ENCODE measurements at places on chromosomes 12 and 14.

GRCh38 chr14:105333613-105334364 is 19.2 kb downstream of the PACS2 start:
- no peak for DNase-seq

DNA sequence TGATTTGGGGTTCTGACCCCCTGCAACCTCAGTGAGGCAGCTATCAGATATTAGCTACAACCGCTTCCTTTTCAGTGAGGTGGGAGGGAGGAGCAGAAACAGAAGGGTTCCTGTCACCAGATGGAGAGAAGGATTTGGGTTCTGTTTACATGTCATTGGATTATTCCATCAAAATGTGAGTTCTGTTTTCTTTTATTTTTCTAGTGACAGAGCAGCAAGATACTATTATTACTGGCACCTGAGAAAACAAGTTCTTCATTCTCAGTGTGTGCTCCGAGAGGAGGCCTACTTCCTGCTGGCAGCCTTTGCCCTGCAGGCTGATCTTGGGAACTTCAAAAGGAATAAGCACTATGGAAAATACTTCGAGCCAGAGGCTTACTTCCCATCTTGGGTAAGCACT is 52.8 kb downstream of the FRMD6 start:
- no peak for DNase-seq

- no peak for DNase-seq
Measured at GRCh38 chr12:121010860-121011259, 5.4 kb downstream of the C12orf43 start.

DNA sequence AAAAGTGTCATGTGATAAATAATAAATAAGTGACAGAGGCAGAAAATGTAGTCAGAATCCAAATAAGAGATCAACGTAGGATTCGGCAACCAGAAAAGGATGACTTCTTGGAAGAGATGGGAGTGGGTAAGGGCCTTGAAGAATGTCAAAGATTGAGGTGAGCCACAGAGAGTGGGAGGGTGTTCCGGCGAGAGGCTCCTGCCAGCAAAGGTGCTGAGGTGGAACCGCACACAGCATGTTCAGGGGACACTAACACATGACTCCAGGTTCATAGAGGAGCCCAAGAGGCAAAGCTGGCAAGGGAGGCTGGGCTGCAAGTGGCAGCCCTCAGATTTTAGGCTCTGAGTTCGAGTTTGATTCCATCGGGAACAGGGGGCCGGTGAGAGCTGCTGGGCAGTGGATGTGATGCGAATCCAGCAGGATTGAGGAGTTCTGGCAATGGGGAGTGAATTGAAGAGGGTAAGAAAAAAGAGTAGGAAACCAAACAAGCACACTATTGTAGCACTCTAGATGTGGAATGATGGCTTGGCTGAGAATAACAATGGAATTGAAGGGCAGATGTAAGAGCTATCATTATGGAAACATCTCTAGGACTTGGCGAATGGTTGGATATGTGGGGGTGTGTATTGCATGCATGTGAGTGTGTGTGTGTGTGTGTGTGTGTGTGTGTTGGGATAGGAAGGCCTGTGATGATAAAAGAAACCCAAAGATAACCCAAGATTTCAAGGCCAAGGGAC is 36.5 kb downstream of the LRRC74A start:
- no peak for DNase-seq

DNA sequence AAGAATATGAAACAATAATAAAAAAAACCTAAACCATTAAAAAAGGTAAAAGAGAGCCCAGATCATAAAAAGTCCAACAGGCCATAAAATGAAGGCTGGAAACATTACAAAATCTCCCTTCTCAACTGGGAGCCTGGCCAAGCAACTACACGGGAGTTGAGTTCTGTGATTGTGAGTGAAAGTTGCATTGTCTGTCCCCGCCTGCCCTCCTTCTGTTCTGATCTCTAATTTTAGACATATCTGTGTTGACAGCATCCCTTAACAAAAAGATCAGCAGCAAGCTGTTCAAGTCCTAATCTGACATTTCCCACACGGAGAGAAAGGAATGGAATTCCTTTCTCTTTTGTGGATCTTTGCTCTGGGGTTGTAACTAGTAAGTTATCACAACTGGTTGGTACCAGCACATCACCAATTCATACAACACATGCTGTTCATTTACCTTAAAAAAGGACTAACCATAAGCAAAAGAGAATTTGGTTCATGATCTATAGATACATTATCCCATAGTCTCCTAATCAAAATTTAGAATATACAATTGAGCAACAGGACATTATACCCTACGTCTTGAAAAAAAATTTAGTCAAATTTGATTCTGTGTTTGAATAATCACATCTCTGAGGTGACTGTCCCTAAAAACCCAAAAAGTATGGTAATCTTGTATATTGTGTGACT is 205.1 kb upstream of the GZMB start:
- no peak for DNase-seq

DNA sequence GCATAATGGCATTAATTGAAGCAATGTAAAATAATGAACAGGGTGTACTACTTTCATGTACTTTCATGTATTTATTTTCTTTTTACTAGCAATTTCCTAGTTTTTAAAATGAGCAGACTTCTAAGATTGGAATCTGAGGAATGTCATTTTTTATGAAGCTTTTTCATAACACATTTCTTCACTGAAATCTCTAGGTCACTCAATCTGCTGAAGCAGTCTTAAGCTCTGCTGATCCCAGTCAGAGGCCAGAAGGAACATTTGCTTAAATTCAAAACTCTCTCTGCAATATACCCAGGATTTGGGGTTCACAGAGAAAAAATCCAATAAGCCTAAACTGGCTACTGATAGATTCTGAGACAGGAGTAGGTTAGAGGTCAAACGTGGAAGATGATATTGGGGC is 73.6 kb upstream of the CNTN1 start:
- DNase-seq = no peak

- DNase-seq = no peak
Measured at GRCh38 chr14:101878211-101878821, 86.1 kb upstream of the DYNC1H1 start.

GRCh38 chr14:21308132-21308478 is 28.2 kb downstream of the RPGRIP1 start:
- no peak for DNase-seq

GRCh38 chr14:97251491-97252155 is 454.4 kb downstream of the VRK1 start:
- DNase-seq = peak; percentile 31

GRCh38 chr12:39780411-39780912 is 160.9 kb upstream of the ABCD2 start:
- no peak for DNase-seq

DNA sequence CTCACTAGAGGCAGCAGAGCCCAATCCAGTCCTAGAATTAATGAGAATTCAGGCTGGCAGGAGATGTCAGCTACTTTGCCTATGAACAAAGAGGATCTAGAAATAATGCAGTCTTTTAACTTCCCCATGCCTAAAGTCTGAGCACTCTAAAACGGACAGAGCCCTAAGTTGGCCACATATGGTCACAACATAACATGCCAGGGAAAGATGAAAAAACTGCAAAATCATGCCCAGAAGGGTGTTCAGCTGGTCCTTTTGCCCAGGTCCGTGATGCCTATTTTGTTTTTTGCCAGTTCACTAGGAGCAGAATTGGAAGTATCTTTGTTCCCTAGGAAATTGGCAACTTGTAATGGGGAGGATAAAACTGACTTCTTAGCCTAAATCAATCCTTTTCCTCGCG is 20.3 kb upstream of the LMNTD1 start:
- DNase-seq = no peak

DNA sequence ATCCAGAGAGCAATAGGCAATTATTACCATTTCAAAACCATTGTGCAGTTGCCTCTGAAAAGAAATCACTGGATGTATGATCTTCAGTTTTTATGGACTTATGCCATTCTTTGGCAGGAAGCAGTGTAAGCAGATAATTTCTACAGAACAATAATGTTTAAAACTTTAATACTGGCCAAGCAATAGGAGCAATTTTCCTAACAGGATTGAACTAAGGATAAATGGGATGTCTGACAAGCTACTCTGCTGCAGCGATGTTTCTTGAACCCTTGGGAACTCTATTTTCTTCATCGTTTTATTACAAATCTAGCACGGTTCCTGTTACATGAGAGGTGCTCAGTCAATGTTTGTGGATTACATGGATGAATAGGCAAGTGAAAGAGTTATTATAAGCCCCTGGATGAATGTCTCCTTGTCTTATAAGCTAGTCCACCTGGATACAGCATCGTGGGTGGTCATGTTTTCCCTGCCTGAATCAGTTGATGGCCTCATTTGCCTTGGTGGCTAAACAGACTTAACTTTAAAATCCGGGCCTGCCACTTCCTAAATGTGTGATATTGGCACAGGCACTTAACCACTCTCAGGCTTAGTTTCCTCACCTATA is 68.2 kb upstream of the MDM1 start:
- DNase-seq = no peak

DNA sequence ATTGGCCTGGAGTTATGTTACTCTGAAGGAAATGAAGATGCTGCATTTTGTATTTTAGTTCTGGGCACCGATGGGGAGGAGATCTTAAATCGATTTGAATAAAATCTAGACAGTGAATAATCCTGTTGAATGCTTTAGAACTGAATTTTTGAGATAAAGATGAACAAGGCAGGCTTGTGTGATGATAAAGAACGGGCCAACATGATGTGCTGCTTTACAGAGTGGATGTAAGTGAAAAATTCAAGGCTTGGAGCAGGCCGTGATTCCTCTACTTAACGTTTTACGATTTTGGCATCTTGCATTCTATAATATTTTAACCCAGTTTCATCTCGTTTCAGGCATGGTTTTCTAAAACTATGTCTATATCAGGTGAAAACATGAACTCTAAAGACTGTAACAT is 23.5 kb upstream of the BHLHE41 start:
- no peak for DNase-seq

GRCh38 chr14:104899781-104900180 is 24.9 kb upstream of the PLD4 start:
- no peak for DNase-seq

GRCh38 chr14:28468191-28469151 is 298.1 kb upstream of the FOXG1 start:
- no peak for DNase-seq

DNA sequence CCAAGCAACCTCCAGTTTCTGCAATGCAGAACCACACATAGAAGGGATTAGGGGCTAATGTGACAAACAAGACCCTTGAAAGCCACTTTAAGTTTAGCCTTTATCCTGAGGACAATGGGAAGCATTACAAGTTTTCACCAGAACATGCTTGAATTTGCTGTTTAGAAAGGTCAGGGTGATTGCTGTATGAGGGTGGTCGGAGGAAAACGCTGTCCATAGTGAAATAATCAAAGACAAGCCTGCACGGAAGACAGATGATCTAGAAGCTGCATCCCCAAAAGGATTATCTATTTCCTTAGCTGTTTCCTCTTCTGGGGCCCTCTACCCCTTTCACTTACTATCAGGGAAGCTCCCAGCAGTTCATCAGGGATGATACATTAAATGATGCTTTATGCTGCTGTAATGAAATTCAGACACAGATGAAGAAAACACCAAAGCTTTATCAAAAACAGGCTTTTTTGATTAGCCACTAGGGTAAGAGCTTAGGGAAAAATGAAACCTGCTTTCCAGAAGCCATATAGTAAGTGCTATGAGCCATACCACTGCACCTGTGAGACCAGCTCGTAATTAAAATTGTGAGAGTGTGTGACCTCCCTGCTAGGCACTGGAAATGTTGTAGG is 6.5 kb downstream of the HAL start:
- no peak for DNase-seq

DNA sequence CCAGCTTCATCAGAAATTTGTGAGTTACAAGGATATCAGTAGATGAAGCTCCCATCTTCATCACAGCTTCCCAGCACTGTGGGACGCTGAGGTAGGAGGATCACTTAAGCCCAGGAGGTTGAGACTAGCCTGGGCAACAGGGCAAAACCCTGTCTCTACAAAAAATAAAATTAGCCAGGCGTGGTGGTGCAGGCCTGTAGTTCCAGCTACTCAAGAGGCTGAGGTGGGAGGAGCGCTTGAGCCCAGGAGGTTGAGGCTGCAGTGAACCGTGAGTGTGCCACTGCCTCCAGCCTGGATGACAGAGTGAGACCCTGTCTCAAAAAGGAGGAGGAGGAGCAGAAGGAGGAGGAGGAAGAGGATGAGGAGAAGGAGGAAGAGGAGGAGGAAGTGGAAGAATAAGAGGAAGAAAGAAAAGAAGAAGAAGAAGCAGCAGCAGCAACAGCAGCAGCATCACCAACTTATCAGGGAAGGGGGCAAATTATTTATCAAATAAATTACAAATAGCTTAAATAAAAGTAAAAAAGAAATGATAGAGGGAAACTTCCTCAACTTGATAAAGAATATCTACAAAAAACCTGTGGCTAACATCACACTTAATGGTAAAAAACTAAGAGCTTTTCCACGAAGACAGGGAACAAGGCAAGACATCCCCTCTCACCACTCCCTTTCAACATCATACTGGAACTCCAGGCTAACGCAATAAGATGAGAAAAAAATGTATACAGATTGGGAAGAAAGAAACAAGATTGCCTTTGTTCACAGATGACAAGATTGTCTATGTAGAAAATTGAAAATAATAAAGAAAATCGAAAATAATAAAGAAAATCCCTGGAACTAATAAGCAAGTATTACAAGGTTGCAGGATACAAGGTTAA is 69.6 kb downstream of the NINJ2 start:
- DNase-seq = no peak

DNA sequence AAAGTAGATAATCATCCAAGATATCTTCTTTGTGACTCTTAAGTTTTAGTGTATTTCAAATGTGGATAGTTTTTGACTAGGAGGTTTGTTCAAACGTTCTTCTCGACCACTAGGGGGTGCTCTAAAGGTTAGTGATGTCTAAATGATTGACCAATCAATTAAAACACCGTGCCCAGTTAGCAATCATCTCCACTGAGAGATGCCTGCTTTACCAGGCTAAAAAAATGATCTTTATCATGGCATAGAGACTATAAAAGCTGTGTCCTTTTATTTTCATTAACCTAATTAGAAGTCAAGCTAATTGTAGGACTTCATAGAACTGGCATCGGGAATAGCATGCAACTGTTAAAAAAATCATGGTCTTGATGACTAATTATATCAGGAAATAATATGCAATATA is 153.9 kb downstream of the PRKCH start:
- peak; percentile 83 for DNase-seq

DNA sequence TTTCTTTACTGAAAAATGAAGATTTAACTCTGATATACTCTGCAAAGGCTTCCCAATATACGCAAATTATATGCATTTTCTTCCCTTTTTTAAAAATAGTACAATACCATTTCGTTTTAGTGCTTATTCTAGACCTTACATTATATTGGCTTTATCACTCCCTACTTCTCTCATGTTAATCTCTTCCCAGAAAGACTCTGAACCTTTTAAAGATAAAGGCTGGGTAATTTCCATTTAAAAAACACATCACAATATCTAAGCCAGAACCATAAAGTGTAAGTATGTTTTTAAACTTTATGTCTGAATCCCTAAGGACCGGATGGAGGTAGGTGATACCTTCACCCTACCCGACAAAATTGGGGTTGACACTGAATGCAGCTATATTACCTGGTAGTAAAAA is 320.8 kb downstream of the DIO2 start:
- DNase-seq = no peak

- peak; percentile 20 for DNase-seq
Measured at GRCh38 chr12:50695961-50696360, 67.9 kb upstream of the ATF1 start.
